ENCODE measurements at places on chromosomes 1 and 21.

- no peak for DNase-seq
Observed at GRCh38 chr21:44658541-44658910, 794 bp downstream of the KRTAP12-3 start.

- no peak for DNase-seq
Observed at GRCh38 chr1:229430761-229431283, 3.1 kb downstream of the ACTA1 start.

DNA sequence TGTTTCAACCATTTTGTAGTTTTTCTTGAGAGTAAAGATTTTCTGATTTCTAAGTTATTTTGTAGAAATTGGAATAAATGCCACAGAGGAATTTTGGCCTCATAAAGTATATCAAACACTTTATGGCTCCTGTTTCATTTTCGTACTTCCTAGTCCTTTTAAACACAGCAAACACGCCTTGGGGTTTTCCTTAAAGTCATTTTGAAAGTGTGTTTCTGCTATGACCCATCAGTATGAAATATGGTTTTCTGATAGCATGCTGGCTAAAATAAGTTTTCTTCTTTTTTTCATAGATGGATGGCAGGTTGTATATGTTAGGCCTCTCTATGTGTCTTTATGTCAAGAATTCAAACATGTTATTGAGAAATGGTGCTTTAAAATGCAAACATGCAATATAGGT lies 940.1 kb upstream of the TMPRSS15 start:
- no peak for DNase-seq

GRCh38 chr1:27601321-27601770 lies 2.6 kb downstream of the AHDC1 start:
- DNase-seq, result no peak

GRCh38 chr21:29647353-29647781 lies 292.4 kb downstream of the GRIK1 start:
- no peak for DNase-seq

GRCh38 chr1:109634771-109635750 lies 15.4 kb downstream of the AMPD2 start:
- no peak for DNase-seq

- no peak for DNase-seq
Observed at GRCh38 chr1:59714966-59715365, 99.8 kb upstream of the HOOK1 start.

DNA sequence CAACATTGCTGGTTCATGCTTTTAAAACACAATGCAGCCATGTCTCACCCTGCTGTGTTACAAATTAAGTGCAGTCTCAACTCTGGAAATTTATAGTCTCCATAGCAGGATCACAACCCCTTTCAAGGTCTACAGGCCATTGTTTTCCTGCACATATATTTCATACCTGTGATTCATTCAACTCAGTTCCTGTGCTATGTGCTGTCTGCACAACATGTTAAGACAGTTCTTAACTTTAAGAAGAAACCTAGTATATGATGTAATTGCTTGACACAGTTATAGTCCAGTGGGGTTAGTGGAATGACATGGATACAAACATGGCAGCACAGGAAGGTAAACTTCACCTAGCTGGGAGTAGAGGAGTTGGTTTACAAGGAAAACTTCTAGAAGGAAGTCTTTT lies 106.4 kb downstream of the IFI44 start:
- DNase-seq, result no peak

GRCh38 chr21:33618407-33618806 lies 23.1 kb downstream of the CRYZL1 start:
- no peak for DNase-seq

DNA sequence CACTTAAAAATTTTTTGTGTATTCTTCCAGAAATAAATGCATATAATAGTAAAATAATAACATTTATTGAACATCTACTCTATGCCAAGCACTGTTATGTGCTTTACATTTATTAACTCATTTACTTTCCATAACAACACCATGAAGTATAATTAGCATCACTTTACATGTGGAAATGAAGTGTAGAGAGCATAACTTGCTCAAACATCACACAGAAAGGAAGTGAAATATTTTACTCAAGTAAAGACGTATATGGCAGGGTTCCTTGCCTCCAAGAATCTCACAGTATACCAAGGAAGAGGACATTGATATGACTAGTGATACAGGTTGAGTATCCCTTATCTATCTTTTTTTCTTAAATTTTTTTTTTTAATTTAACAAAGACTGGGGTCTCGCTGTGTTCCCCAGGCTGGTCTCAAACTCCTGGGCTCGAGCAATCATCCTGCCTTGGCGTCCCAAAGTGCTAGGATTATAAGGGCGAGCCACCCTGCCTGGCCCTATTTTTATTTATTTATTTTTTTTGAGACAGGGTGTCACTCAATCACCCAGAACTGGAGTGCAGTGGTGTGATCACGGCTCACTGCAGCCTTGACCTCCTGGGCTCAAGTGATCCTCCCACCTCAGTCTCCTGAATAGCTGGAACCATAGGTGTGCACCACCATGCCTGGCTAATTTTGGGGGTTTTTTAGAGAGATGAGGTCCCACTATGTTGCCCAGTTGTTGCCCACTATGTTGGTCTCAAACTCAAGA lies 7.7 kb upstream of the CLIC4 start:
- no peak for DNase-seq

GRCh38 chr1:1210726-1211540 lies 3.0 kb downstream of the TNFRSF4 start:
- no peak for DNase-seq

GRCh38 chr1:78855258-78855657 lies 151.3 kb downstream of the ADGRL4 start:
- no peak for DNase-seq

DNA sequence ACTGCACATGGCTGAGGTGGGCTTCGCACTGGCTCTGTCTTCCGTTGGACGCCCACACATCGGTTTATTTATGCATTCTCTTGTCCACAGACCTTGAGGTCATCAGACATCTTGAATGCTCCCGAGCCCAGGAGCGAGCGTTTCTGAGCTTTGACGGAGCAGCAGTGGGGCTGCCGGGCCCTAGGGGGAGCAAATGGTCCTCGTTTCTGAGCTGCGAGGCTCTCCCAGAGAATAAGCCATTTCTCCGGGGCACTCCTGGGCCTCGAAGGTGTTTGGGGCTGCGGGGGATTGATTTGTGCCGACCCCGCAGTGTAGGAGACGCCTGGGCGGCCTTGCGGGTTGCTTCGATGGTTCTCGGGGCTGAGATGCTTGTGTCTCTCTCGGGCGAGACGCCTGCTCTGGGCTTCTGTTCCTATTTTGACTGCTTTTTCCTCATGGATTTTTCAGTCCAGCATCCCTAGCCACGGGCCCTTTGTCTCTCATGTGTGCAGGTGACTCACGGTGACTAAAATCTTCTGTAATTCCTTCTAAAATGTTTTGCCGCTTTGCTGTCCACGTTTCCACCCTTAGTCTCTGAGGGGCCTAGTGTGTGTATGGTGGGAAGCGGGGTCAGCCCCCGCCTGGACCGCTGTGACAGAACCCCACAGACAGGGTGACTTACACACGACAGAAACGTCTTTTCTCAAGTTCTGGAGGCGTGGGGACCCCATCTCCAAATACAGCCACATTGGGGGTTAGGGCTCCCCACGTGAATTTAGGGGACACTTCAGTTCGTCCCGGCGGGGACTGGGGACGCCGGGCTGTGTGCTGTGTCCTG lies 62.1 kb downstream of the FAAP20 start:
- no peak for DNase-seq
